ENCODE measurements at places on chromosomes 2 and 18.

DNA sequence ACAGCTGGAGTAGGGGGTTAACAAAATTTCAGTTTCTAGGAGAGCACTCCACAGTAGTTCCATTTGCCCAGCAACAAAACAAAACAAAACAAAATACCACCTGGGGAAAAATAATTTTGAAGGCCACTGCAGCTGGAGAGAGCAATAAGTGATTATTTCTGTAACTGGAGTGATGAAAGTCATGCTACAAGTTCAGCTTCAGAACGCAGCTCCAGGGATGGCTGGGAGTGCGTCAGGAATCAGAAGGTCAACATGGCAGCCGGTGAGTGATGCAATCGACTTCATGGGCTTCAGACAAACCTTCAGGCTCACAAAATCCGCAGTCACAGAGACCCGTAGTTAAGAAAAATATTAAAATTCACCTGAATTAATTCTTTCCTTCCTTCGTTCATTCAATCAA is 41.0 kb downstream of the ABHD3 start:
- DNase-seq: no peak

GRCh38 chr18:35949090-35949489 is 23.4 kb upstream of the RMP24 start:
- DNase-seq: no peak

- no peak for DNase-seq
Measured at GRCh38 chr2:242057379-242058040, 188.0 kb downstream of the RTP5 start.

DNA sequence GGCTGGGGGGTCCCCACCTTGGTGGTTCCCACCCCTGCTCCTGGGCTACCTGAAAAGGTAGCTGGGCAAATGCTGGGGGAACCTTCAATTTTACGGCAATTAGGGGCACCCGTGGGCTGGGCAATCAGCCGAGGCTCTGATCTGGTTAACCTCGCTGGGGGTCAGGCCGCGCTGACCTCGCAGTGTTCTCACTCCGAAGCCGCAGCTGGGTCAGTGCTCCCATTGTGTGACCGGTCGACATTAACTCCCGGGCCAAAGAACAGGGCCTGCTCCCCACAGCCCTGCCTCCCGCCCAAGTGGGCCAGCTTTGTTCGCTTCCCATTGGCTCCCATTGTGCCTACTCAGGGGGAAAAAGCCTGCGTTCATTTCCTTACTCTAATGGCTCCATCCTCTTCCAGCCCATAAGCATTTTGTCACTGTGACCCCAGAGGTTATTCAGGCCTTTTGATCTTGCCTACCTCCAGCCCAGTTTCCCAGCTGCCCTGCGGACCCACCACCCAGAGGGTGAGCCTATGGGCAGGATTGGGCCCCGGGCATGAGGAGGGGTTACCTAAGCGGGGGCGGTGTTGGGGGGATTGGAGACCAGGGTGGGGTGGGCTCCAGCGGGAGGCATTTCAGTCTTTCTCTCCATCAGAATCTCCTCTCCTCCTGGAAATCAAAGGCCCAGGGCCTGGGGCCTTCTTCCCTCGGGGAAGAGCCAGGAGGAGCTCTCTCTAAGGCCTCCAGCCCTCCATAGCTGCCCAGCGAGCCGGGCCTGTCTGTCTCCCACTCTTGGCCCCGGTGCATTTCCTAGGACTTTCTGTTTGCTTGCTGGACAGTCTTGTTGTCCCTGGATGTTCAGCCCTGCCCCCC is 90.1 kb downstream of the MYCN start:
- DNase-seq: no peak

DNA sequence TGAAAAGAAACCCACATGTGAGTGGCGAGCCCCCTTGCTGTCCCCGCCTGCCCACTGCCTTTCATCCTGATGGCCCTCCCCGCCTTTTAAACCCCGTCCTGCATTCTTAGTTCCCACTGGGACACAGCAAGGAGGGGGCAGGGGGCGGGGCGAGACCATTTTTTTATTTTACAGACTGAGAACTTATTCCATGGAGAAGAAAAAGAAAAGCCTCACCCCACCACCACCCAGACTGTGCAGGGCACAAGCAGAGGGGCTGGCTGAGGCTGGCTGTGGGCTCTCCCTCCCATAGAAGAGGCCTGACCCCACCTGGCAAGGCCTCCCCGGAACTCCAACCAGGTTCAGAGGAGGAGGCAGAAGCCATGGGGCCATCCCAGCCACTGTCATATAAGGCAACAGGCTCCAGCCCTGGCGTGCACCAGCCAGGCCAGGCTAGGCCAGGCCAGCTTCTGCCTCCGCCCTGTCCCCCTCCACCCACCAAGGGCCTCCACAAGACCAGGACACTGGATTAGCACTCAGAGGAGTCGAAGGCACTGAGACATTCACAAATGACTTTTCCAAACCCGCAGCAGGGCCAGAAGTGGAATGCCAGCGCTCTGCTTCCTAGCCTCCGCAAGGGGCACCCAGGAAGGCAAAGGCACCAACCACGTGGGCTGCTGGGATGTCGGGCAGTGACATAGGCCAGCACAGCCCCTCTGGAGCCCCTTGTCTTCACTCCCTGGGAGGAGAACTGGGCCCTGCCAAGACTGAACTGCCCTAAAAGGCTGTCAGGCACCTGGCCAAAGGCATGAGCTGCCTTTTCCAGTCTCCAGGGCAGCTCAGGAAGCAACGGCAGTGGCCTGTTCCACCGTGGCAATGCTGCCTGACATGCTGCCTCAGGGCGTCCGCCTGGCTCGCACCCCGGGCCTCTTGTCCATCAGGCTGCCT is 37.5 kb upstream of the SEMA4C start:
- no peak for DNase-seq

GRCh38 chr2:88667219-88667618 is 24.3 kb upstream of the RPIA start:
- no peak for DNase-seq

DNA sequence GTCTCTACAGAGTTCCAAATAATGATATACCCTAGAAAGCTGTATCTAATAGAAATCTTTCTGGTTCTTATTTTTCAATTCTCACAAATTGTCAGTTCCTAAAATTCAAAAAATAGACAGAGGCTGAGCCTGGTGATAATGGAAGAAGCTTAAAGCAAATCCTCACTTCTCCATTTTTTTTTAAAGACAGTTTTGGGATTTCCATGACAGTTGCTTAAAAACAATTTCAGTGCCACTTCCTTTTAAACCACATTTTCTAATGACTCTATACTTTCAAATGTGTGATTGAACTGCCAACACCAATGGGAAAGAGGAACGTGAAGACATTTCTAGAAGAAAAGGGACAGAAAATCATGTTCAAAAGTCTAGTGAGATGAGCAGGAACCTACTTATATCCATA is 4.0 kb downstream of the GKN2 start:
- no peak for DNase-seq

DNA sequence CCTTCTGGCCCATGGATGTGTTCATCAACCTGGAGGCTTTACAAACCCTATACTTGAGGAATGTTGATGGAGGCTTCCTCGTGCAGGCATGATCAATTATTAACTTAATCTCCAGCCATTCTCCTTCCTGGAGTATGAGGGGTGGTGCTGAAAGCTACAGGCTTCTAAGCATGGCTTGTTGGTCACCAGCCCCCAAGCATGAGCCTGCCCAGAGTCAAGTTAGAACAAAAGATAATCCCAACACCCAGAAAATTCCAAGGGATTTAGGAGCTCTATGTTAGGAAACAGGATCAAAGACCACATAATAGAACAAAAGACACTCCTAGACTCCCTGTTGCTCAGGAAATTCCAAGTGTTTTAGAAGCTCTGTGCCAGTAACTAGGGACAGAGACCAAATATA is 63.1 kb downstream of the FAM171B start:
- no peak for DNase-seq

DNA sequence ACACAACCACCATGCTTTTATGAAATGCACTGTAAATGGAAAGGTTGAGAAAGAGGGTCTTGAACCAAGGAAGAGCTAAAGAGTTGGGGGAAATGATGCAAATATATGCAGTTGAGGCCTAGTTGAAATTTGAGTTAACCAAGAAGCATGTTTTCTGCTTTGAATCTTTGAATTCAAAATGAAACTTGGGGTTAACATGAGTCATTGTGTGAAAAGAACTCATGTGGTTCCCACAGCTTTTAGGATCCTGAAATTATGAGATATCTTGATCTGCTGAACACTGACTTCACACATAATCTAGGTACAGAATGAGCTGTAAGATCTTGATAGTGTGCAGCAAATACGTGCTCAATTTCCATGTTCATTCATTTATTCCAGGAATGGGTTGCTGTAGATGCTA is 422.9 kb upstream of the TRIB2 start:
- no peak for DNase-seq

DNA sequence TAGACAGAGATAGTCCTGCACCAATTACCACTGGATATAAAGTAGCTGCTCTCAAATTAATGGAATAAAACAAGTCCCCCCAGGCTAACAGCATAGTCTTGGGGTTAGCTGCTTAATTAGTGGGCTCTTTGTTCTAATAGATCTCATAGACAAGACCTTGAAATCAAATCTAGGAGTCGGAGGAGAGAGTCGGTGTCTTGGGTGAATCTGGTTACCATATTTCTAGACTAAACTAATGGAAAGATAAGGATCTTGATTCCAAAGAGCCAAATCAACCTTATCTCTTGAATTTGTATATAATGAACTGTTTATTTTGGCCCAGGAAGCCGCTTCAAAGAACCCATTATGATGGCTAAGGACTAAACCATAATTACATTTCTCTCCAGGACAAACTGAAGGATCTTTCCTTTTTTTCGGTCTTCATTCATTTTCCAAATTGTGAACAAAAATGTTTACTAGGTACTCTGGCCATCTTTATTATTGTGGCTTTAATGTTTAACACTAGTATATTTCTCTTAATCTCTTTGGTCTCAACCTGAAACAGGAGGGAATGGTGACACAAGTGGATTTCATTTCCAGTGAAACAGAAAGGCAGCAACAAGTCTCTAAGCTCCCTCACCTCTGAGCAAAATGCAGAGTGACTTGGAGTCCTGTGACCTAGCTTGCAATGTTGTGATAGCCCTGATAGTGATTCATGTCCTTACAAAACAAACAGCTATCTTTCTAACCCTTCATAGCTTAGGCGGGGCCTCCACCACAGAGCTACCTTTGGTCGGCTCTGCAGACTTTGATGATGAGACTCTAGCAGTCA is 137.9 kb upstream of the PARD3B start:
- DNase-seq: no peak

DNA sequence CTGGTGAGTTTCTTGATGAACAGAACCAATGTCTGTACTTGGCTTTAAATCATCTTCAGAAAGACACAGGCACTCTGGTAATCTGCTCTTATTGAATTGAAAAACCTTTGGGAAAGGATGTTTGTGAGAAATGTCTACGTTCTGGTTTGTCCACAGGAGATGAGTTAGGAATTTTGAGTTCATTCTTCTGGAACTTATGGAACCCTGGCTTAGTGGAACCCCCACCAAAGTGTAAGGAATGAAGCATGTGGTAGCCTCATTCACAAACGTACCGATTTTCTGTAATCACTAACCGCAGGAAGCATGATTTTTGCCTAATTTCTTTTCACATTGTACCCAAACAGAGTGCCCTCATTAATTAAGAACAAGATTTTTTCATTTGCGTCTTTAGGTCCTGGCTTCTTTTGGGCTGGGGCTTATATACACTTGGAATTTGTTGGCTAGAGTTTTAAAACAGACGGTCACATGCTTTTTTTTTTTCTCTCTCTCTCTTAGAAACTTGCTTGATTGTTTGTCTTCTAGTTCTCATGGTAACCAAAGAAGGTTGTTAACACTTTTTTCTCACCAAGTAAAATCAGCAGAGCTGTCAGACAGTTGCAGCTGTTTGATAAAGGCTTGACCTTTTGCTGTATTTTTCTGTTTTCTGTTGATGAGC is 314.1 kb upstream of the THUMPD2 start:
- no peak for DNase-seq

- DNase-seq: no peak
Measured at GRCh38 chr18:305003-305501, 37.2 kb upstream of the THOC1 start.

GRCh38 chr18:69492861-69493260 is 92.2 kb downstream of the DOK6 start:
- no peak for DNase-seq

DNA sequence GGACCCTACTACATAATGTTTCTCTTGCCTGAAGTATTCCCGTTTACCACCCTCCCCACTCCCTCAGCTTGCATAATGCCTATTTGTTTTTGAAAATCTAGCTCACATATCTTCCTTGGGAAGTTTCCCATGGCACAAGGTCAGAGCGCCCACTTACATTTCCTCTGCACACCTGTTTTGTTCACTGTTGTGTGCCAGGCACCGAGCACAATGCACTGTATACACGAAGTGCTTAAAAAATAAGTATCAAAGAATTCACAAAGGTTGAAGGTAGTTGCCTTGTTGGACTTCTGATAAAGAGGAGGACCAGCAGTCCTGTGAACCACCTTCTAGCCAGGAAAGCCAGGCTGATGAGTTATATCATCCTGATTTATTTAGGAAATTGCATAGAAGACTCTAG is 16.8 kb upstream of the RHOB start:
- DNase-seq: no peak

DNA sequence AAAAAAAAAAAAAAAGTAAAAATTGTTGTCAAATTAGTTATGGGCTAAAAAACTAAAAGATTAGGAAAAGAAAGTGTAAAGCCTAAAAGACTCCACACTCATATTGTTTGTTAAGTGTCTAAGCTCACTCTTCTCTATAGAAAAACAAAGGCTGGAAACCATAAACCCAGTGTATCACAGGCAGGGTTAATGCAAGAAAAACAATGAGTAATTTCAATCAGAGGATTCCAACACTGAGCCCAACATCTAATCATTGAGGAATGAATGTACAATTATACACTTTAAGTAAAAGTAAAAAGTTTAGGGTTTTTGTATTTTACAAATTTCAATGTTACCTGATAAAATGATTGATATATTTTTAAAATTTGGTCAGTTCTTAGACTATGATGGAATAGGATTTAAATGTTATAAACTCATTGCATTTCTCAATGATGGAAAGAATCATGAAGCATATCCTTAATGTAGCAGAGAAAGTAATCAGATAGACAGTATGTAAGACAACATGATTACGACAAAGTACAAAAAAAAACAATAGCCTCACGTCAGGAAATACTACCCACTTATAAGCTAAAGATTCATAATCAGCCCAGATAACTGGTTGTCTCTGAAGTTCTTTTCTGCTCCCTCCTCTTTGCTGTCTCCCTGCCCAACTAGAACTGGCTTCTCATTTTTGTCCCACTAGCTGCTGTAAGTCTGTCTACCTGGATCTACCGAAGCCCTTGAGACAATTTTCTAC is 44.5 kb upstream of the SP3 start:
- no peak for DNase-seq

GRCh38 chr2:60394463-60394862 is 159.0 kb downstream of the BCL11A start:
- DNase-seq: no peak
